ENCODE measurements at places on chromosomes 4 and X.
A peak's percentile ranks its signal among the peaks of the same experiment; 100 is the strongest.

- DNase-seq: peak; percentile 47
Measured at GRCh38 chr4:146243141-146243882, 29.0 kb downstream of the REELD1 start.

DNA sequence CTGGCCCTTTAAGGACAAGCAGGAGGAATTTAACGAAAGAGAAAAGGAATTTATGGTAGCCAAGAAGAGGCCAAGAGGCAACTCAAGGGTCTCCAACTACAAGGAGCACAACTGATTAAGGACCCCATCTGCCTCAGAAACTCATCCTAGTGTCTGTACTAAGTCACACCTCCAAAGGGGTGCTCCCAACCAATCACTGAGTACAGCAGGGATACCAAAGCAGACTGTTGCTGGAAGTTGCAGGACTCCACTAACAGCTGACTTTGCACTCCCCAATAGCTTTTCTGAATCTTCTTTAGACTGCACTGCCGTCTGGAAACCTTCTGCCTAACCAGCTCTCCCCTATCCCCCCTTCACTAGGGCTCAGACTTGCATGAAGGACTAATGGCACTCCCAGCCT lies 50.6 kb downstream of the ATP11C start:
- DNase-seq: no peak

DNA sequence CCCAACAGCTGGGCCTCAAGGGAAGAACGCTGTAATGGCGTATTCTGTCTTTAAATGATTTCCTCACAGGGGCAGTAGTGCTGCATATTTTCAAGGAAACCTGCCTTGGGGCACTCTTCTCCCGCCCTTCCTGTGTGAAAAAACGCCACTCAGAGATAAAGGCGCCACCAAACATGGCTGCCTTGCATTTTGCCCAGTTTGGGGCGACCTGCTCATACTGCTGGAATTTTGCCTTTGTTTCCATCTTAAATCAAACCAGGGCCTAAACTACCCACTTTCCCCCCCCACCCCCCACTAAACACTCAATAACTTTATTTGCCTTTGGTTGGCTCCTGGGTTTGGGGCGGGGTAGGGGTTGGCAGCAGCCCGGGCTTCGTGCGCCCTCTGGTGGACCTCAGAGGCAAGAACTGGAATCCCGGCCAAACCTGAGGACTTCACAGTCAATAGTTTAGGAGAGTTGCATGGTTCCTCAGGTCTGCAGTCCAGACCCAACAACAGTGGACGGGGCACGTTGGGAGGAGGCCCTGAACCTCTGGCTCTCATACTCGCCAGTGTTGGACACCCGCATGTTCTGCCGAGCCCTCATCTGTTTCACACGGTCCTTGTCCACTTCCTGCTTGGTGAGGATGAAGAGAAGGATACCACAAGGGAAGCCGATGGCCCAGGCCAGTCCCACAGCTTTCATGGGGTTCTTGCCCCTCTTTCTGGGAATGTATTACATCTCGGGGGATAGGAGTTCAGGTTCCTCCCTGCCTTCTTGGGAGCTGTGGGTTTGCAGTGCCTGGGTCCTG lies 220.1 kb upstream of the STK26 start:
- DNase-seq: peak; percentile 73

DNA sequence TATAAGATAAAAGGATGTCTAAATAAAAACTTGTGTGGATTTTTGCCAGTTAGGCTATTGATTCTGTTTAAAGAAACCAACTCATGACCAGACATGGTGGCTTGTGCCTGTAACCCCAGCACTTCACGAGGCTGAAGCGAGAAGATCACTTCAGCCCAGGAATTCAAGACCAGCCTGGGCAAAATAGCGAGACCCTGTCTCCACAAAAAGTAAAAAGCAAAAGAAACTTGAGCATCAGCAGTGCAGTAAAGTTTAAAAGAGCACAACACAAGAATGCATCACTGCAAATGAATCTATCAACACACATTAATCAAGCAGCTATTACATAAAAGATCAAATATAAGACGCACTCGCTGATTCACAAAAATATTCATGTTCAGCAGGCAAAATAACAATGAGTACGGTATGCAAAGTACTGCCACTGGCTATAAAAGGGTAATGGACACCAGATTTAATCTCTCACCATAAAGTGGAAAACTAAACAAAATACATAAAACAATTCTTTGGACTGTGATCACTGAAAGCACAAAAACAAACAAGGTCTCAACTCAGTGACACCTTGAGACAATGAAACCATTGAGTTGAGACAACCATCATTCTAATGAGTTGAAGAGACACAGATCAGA lies 41.3 kb downstream of the LRBA start:
- DNase-seq: no peak

GRCh38 chr4:74891037-74891436 lies 41.9 kb upstream of the PARM1 start:
- DNase-seq: no peak
